ENCODE measurements at places on chromosomes 6 and 20.
A peak's percentile ranks its signal among the peaks of the same experiment; 100 is the strongest.

- DNase-seq = no peak
These were observed 17.2 kb downstream of the TAB2 start for GRCh38 chr6:149334682-149335160.

DNA sequence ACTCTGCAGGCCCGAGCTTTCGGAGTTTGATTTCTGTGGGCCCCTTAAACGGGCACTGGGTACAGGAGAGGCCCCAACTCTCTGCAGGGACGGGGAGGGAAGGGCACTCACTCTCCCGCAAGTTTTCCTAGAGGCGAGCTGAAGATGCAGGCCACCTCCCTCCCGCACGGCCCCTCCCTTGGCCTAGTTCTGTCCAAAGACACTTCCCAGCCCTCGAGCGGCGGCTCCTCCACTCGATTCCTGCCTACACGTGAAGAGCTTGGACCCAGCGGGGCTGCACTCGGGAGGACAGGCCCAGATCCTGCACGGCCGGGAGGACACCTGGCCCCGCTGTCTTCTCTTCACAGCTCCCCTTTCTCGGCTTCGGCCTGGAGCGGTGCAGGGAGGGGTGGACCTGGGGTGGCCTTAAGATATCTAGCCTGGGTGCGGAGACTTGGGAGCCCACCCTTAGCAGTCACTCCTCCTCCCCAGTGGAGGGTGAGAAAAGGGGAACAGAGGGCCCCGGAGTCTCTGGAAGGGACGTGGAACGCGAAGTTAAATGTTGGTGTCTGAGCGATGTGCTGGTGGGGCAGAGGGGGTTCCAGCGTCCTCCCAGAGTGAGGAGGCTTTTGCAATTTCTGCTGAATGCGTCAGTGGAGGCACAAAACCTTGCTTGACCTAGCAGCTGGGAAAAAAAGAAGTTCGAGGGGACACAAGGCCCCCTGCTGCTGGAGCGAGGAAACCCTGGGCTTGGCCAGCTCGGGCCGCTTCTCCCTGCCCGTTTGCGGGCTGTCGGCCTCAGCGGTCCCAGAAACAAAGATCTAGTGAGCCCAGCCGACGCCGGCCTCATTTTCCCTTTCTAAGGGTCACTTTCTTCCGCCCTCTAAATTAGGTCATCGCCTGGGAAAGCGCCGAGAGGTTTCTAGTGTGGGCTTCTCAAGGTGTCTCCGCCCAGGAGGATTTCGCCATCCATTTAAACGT is 4.9 kb downstream of the OLIG3 start:
- no peak for DNase-seq

GRCh38 chr6:168948002-168948401 is 305.6 kb downstream of the THBS2 start:
- no peak for DNase-seq

DNA sequence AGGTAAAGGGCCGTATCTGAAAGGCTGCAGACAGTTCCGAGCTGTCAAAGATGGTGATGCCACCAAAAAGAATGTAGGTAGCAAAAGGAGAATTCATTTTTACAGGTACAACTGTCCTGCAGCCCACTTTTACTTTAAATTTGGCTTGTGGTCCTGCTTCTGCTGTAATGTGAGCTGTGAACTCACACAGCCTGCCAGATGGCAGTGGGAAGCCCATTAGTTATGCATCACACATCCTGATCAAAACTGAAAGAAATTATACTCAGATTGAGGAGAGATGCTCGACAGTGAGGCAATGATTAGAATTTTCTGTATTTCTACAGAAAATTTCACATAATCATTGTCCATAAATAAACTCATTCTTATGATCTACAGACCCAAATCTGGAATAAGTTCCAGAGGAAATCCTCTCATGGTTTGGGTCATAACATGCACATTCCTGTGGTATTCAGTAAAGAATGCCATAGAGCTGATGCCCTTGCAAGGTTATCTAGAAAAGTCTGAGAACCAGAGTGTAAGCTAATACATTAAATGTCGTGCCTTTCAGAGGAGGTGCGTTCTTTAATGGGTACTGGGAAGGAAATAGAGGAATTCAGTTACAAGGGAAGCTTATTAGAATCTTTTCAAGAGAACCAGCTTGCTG is 23.9 kb upstream of the E2F3 start:
- DNase-seq = peak; percentile 15

GRCh38 chr6:131831886-131832285 is 24.1 kb downstream of the ENPP1 start:
- no peak for DNase-seq

DNA sequence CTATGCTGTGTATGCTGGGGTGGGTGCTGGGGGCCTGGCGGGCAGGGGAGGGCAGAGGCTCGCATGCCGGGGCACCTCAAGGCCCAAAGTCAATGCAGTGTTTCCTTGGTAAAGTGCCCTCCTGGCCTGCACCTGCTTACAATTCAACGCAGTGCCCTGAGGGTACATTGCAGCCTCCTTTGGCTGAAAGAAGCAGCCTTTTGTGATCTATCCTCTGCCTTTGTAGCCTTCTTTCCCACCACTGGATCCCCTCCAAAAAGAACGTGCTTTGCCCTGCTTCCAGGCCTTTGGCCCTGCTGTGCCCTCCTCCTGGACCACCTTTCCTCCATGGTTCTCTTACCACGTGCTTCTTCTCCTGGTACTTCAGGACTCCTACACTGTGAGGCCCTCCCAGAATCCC is 113.6 kb upstream of the PTPN1 start:
- no peak for DNase-seq

- DNase-seq = no peak
These were observed 33.3 kb downstream of the NTSR1 start for GRCh38 chr20:62741701-62742491.

GRCh38 chr6:938271-938905 is 245.4 kb upstream of the EXOC2 start:
- no peak for DNase-seq

GRCh38 chr20:5074232-5074674 is 45.5 kb downstream of the PCNA start:
- no peak for DNase-seq

DNA sequence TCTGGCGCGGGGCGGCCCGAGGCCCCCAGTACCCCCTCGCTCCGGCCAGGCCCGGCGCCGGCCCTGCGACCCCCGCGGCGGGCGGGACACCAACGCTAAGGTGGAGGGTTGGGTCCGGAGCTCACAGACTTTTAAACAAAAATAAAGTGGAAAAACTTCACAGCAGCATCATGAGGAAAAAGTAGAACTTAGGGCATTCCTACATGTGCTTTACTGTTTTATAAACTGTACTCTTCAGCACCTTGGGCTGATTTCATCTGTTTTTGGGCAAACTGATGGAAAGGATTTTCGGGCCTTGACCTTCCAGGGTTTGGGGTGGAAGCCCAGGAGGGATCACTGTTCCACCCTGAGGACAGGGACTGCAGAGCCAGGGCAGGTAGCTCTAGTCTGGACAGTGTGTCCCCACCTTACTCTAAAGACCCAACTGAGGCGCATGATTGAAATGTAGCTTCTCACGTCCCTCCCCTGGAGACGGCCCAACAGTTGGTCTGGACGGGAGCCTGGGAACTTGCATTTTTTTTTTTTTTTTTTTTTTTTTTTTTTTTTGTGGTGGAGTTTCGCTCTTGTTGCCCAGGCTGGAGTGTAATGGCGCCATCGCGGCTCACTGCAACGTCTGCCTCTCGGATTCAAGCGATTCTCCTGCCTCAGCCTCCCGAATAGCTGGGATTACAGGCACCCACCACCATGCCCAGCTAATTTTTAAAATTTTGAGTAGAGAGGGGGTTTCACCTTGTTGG is 740 bp downstream of the NELFCD start:
- DNase-seq = peak; percentile 26

- no peak for DNase-seq
These were observed 11.8 kb downstream of the MAS1 start for GRCh38 chr6:159902620-159903019.

DNA sequence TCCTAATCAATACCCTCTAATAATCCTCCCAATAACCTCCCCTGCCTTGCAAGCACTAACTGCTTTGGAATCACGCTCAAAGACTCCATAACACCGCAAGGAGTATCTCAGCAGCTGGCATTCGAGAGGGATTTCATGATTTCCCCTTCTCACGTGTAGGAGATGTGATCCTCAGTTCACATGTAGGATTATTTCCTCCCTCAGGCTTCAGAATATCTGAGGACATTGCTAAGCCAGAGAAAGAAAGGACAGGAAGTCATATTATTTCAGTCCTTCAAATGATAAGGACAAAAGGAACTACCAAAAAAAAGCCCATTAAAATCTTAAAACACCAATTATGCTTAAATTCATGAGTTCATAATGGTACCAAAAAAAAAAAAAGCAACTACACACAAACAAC is 122.9 kb downstream of the NFATC2 start:
- no peak for DNase-seq

- DNase-seq = no peak
These were observed 215.1 kb downstream of the PACRG start for GRCh38 chr6:162942866-162943265.

- no peak for DNase-seq
These were observed 24.3 kb downstream of the HSF2 start for GRCh38 chr6:122423734-122424133.

DNA sequence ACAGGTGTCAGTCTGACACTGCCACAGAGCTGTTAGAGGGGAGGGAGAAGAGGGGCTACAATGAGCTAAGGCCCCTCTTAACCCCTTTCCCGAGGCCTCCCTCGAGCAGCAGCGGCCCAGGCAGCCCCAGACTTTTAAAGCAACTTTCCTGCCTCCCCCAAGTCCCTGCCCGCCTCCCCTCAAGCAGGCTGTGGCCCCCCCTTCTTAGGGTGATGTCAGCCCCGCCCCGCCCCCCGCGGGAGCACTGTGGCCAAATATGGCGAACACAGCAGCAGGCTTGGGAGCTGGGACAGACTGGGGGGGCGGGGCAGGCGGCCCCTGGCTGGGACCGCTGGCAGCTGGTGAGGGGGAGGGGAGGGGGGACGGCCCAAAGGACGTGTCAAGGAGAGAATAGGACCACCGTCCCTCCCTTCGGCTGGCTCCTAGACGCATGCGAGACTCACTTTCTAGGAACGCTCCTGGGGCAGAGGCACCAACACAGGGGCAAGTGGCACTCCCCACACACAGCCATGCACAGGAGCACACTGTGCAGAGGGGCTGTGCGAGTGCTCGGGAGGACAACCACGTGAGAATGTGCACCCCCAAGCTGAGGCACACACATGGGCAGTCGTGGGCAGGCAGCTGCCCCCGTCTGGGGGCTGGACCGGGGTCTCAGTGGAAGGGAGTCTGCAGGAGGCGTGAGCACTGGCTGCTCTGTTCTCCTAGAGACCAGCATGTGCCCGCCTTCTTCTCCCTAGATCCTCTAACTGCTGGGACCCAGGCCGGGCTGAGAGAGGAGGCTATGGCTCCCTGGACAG is 6.7 kb downstream of the TEAD3 start:
- DNase-seq = no peak

- DNase-seq = no peak
These were observed 10.3 kb downstream of the STK38 start for GRCh38 chr6:36536873-36537547.

DNA sequence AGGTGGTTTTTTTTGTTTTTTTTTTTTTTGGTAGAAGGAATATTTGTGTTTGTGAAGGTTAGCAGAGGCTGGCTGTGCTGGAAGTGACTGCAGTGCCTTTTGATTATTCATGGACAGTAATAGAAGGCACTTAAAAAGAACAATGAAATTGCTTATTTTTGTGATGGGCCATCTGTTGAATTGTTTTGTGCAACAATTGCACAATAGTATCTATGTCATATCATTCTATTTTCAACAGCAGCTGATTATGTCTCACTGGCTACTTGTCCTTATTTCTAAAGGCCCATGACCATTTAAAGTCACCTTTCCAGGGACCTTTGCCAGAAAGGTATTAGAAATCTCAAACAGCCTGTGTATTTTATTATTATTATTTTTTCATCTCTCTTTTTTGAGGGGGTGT is 70.6 kb downstream of the AFG1L start:
- DNase-seq = no peak

DNA sequence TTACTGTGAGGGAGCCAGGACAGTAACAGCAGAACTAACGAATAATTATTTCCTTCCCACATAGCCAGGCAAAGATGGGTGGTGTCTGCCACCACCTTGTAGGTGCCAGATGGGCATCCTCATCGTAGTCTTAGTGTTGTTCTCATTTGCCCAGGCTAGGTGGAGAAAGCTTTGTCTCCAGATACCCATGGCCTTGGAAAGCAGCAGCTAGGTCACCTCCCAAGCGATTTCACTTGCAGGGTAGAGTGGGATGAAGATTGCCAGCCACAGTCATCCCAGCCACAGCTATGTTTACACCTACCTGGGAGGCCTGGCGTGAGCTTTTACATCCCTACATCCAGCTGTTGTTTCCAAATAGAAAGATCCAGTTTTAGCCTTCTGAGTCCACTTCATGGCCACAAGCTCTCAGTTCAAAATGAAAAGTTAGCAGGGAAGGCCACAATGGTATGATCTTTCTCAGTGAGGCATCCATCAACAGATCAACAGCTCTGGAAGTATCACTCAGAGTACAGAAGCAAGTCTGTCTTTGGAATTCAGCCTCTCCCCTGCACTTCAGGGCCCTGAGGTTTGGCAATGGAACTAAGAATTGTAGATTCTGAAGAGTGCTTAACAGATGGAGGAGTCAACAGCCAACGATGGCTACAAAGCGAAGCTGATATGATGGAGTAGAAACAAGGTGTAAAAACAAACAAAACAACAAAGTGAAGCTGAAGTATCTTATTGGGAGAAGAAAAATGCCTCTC is 11.0 kb upstream of the SNRPC start:
- DNase-seq = no peak

DNA sequence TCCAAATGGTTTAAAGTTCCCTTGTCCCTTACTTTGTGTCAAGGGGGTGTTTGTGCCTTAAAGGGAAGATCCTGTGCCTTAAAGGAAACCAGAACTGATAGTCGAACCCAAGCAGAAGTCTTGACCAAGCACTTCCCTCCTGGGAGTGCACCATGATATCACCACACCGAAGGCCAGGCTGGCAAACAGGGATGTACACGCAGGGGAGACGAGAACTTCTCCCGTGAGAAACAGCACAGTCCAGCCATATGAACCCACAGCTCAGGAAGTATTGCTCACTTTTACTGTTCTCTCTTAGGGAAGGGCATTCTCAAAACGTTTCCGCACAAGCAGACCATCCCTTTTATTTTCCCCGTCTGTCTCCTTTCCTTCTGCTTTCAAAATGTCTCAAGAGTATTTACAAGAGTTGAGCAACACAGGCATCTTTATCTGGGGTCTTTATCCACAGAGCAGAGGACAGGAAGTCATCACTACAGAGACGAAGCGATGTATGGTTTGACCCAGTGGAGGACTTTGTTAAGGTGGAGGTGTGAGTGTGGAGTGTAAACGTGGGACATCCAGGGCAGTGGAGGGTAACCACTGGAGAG is 12.8 kb upstream of the SERPINB1 start:
- DNase-seq = no peak

DNA sequence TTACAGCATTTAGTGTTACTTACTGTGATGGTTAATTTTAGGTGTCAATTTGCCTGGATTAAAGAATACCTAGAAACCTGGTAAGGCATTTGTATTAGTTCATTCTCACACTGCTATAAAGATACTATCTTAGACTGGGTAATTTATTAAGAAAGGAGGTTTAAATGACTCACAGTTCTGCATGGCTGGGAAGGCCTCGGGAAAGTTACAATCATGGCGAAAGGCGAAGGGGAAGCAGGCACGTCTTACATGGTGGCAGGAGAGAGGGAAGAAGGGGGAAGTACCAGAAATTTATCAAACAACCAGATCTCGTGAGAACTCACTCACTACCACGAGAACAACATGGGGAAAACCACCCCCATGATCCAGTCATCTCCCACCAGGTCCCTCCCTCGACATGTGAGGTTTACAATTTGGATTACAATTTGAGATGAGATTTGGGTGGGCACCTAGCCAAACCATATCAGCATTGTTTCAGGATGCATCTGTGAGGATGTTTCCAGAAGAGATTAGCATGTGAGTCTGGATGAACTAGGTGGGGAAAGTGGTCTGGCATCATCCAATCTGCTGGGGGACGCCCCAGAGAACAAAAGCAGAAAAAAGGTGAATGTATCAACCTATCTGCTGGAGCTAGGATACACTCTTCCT is 76.8 kb downstream of the MKKS start:
- no peak for DNase-seq
